ENCODE measurements at places on chromosomes 12 and 14.

DNA sequence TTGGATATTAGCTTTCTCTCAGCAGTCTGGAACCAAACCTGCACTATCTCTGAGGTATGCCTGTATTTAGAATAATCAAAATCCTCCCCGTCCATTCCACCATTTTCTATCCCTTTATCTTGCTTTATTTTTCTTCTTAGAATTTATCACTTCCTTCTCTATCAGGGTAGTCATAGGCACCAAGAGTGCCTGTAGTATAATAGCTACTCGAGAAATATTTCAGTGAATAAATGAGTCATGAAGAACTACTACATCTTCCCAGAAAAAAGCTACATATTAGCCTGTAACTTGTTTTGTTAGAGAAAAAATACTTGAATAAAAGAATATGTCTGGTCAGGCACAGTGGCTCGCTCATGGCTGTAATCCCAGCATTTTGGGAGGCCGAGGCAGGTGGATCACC, 4.3 kb downstream of the SLC2A14 start:
- no peak for DNase-seq

DNA sequence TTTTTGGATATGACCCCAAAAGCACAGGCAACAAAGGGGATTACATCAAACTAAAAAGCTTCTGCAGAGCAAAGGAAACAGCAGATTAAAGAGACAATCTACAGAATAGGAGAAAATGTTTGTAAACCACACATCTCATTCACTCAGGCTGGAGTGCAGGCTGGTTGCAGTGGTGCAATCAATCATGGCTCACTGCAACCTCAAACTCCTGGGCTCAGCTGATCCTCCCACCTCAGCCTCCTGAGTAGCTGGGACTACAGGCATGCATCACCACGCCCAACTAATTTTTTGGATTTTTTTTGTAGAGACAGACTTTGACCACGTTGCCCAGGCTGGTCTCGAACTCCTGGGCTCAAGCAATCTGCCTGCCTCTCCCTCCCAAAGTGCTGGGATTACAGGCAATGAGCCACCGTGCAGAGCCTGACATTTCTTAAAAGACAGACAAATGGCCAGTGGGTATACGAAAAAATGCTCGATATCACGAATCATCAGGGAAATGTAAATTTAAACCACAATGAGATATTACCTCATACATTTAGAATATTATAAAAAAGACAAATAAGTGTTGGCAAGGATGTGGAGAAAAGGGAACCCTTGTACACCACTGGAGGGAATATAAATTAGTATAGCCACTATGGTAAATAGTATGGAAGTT, 9.8 kb downstream of the NCKAP5L start:
- no peak for DNase-seq

DNA sequence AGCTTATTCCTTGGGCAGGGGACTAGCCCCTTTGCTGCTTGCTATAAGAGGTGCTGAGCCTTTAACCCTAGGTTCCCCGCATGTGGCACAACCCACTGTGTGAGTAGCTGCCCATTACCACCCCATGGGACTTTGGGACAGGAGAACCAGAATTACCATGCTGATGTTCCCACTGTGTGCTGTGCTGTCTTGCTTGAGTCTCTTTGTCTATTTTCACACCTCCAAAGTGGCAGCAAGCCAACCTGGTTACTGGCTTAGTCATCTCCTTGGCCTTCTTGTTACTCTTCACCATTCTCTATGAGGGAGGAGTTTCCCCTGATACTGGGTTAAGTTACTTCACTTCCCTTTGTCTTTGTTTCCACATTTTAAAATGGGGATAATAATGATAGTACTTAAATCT, 73.4 kb upstream of the ETV6 start:
- DNase-seq = no peak

- no peak for DNase-seq
These were observed 5.1 kb downstream of the ARHGDIB start for GRCh38 chr12:14956024-14956891.

GRCh38 chr12:96041181-96041580, 5.8 kb upstream of the LTA4H start:
- DNase-seq = no peak

DNA sequence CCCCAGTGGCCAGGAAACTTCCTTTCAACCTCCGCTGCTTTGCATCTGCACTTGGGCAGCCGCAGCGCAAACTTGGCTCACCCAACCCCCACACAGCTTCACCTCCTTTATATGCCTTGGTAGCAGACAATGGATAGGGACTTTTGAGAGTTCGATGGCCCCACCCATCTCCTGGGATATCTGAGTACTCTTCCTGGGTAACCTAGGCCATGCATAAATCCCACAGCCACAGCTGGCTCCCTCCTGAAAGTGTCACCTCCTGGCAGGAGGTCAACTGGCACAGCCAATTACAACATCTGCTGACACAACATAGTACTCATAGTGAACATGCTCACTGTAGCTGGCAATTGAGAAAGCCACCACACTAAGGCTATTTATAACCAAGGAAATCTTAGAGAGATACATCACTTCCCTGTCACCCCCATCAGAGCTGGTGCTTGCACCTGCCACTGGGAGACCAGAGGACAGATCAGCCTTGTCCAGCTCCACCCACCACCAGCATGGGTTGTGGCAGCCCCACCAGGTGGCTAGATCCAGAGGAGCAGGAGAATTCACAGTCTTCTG, 410.0 kb downstream of the SYT1 start:
- DNase-seq = no peak

- no peak for DNase-seq
These were observed 30.8 kb downstream of the NTN4 start for GRCh38 chr12:95759718-95760117.
